Stimulated activated naive CD8-positive, alpha-beta T cell treated with anti-CD3 and anti-CD28 coated beads, Interleukin-15, Interleukin-2, amounts not matched to agents 100 U/mL and 50 U/mL, for 24 hours (primary cell): ENCODE measurements at places on chromosomes 1 and 21.

DNA sequence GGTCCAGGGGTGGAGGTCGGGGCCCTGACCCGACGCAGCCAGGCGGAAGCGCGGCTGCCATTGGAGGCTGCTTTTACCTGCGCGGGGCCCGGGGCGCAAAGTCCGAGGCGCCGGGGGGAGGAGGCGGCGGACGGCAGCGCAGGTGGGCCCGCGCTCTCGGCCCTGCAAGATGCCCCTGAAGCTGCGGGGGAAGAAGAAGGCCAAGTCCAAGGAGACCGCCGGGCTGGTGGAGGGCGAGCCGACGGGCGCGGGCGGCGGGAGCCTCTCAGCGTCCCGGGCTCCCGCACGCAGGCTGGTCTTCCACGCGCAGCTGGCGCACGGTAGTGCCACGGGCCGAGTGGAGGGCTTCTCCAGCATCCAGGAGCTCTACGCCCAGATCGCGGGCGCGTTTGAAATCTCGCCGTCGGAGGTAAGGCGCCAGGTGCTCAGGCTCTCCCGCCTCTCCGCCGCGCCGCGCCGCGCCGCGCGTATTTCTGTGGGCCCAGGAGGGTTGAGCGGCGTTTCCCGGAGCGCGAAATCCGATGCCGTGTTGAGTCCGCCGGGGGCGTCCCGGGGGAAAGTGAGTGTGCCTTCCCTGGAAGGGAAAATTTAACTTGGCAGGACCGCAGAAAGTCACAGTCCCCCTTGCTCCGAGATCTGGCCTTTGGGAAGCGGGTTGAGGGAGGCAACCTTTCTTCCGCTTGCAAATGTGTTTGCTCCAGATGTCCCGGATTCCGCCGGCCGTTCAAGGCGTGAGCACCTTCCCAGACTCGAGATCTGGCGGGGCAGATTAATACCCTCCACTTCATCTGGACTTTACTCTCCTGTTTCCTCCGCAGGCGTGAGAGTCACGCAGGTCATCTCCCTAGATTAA lies at the start of gene GIPC2:
GIPC2 (plus strand) TSS at position 41 of the 853 bp plus-strand sequence; CDS start at position 170, 129 bp downstream.
- peak; percentile 58 for DNase-seq

DNA sequence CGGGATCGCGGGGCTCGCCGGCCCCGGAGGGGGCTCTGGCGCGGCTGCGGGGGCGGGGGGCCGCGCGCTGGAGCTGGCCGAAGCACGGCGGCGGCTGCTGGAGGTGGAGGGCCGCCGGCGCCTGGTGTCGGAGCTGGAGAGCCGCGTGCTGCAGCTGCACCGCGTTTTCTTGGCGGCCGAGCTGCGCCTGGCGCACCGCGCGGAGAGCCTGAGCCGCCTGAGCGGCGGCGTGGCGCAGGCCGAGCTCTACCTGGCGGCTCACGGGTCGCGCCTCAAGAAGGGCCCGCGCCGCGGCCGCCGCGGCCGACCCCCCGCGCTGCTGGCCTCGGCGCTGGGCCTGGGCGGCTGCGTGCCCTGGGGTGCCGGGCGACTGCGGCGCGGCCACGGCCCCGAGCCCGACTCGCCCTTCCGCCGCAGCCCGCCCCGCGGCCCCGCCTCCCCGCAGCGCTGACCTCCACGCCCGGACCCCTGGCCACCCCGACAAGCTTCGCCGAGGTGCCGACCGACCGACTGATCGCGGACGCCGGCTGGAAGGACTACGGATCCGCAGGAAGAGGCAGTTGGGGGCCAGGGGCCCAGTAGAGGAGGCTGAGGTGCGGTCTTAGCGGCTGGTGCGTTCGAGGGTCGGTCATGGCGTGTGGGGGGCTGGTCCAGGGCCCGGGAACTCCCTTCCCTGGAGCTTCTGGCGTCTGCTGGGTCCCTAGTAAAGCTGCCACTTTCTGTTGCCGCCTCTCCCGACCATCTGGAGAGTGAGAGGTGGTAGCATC lies 711 bp downstream of the TRNP1 start:
- peak; percentile 30 for DNase-seq

GRCh38 chr1:100343897-100344296 lies 8.4 kb upstream of the CDC14A start:
- DNase-seq = no peak

DNA sequence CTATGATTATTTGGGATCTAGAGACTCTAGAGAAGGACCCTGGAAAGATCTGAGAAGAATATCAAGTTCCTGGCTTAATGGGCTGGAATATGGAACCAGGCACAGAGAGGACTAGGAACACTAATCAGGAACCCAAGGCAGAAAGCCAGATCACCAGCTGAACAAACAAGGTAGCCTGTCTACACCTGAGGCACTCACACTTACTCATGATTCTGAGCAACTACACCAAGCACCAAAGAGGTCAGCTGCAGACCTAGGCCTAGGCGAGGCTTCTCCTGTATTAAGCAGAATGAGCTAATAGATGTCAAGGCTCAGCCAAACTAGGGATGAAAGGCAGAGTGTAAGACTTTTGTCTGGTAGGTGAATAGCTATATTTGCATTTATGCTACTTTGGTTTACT lies 368.1 kb downstream of the LTN1 start:
- no peak for DNase-seq

GRCh38 chr1:164534863-164535610 lies 23.9 kb upstream of the PBX1 start:
- no peak for DNase-seq

- DNase-seq = peak; percentile 40
Observed at GRCh38 chr1:158506369-158506987, 34.5 kb downstream of the OR10R2 start.

DNA sequence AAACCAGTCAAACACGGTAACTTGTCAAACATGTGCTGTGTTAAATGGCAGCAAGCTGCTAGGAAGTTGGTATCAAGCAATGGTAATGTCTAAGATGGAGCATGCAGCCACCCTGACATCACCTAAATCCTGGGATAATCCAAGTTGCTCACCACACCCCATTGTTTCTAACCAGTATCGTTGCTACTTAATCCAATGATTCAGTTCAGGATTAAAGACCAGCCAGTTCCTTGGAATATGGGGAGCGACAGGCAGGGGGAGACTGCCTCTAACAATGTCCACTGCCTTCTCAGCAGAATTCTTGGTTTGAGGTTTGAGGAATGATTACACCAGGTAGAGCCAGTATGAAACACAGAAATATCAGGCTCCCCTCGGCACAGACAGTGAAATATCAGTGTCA lies 122.1 kb upstream of the IFFO2 start:
- DNase-seq = no peak
